ENCODE measurements at places on chromosomes 2 and 18. TPM values are rescaled to one million over a fixed set of nuclear protein-coding genes. Genes with fewer than 3 reads are reported as not detected.

Gene BOLL
- 0.08 TPM for total RNA-seq

Gene GPR45
- total RNA-seq: not detected

Gene ACADL
- not detected for total RNA-seq

Gene SLC66A2
- 45.0 TPM for total RNA-seq

Gene IL18R1
- total RNA-seq: 3.1 TPM

Gene DTNA
- total RNA-seq: 6.6 TPM

Gene EEF1B2
- total RNA-seq: 462 TPM

Gene CBLN2
- total RNA-seq: not detected

Gene ALK
- total RNA-seq: not detected

Gene POTEC
- not detected for total RNA-seq

Gene ZNF385B
- total RNA-seq: not detected

Gene ALPI
- total RNA-seq: not detected

Gene LYPD6B
- 0.13 TPM for total RNA-seq

Gene RNU2-63P
- not detected for total RNA-seq

Gene STK36
- 7.6 TPM for total RNA-seq

Gene C2orf15
- total RNA-seq: not detected

Gene BMP10
- not detected for total RNA-seq

Gene SYT4
- not detected for total RNA-seq

Gene GAREM1
- total RNA-seq: 5.7 TPM

Gene GRB14
- not detected for total RNA-seq

Gene CDH2
- total RNA-seq: 21.9 TPM

Gene TWIST2
- total RNA-seq: 63.5 TPM

Gene POU3F3
- 0.39 TPM for total RNA-seq

Gene SIX2
- 0.72 TPM for total RNA-seq

Gene IRS1
- 99.9 TPM for total RNA-seq

Gene CDK15
- total RNA-seq: 0.24 TPM

Gene TCF7L1
- 1.4 TPM for total RNA-seq

Gene DSG2
- total RNA-seq: 28.7 TPM

Gene KIAA2012
- not detected for total RNA-seq

Gene ABCG8
- total RNA-seq: not detected

Gene MC4R
- not detected for total RNA-seq

Gene CRACDL
- 0.24 TPM for total RNA-seq

Gene CHRNG
- total RNA-seq: 3.3 TPM

Gene COL4A4
- total RNA-seq: 0.91 TPM

Gene MC2R
- total RNA-seq: not detected

Gene GPAT2
- total RNA-seq: 4.9 TPM

Gene FAP
- 15.5 TPM for total RNA-seq

Gene CROCC2
- total RNA-seq: not detected

Gene PLCD4
- 9.3 TPM for total RNA-seq
